DMS 273 treated with DMSO at 0.1 percent for 48 hours (cell line): ENCODE measurements at places on chromosomes 1 and 21.

GRCh38 chr1:29390491-29391361 lies 154.4 kb downstream of the PTPRU start:
- no peak for DNase-seq

GRCh38 chr1:22117238-22117637 lies 25.7 kb downstream of the WNT4 start:
- DNase-seq = no peak

DNA sequence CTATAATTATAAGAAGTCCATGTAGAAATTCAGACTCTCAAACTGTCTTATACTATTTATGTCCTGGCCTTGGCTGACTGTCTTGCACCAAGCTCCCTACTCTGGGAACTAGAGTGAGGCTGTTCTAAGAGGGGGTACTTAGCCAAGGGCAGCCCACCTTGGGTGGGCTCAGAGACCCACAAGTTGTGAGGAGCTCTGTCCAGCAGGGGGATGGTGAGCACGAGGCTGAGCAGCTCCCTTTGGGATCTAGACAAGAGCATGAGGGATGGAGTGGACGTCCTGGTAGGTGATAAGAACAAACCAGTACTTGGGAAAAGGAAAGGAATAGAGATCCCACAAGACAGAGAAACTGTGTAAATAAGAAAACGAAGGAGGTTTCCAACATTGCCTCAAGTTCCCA lies 127.1 kb upstream of the SLC44A3 start:
- no peak for DNase-seq

DNA sequence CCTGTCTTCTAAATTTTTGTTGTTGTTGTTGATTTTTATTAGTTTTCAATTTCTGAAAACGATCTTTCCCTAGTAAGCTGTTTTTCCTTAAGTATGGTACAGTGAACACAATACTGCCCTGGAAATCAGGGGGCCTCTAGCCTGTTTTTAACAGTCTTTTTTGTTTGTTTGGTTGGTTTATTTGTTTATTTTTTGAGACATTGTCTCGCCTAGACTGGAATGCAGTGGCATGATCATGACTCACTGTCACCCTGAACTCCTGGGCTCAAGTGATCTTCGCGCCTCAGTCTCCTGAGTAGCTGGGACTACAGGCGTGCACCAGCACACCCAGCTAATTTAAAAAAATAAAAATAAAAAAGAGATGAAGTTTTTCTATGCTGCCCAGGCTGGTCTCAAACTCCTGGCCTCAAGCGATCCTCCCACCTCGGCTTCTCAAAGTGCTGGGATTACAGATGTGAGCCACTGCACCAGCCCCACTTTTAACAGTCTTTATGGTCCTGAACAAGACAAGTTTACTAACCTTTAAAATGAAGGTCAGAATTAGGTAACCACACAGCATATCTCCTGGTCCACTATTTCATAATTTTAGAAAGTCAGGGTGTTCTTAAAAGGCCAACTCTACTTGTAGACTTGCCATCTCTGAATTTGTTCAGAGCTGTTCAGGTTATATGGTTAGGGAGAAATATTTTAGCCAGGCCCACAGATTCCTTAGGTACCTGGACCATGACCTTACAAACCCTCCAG lies 35.4 kb downstream of the TBCE start:
- DNase-seq = no peak

- no peak for DNase-seq
Measured at GRCh38 chr1:211236633-211237320, 22.4 kb upstream of the RCOR3 start.

DNA sequence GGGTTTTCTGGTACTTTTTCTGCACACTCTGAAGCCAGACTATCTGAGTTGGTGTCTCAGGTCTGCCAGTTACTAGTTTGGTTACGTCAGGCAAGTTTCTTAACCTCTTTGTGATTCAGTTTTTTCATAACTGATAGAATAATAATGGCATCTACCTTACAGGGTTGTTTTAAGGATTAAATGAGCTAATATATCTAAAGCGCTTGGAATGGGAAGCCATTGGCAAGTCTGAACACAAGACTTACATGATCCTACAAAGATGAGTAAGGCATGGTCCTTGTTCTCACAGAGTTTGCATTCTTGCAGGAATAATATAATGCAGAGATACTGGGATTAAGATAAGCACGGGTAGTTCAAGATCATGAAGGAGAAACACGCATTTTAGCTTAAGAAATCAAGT lies 9.2 kb upstream of the DENND2D start:
- no peak for DNase-seq

GRCh38 chr1:111733183-111733991 lies 5.8 kb downstream of the INKA2 start:
- peak; percentile 46 for DNase-seq

GRCh38 chr21:31064803-31065202 lies 26.5 kb upstream of the KRTAP19-8 start:
- no peak for DNase-seq

GRCh38 chr1:86645851-86646250 lies 58.5 kb upstream of the SH3GLB1 start:
- DNase-seq = no peak

DNA sequence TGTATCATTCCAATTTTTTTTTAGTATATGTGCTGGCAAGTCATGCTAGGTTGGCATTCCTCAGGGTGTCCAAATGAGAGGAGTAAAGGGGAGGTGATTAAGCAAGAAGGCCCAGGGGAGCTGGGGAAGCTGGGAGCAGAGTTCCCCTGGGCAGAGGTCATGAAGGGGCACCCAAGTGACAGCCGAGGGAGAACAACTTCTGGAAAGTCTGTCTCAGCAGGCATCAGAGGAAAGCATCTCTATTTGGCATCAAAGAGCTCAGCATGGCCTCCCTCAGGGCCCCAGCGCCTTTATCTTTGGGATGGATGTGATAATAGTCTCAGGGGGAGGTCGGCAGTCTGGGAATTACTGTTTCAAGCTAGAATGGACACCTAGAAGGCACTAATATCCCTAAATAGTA lies 5.0 kb upstream of the ENO1 start:
- no peak for DNase-seq

DNA sequence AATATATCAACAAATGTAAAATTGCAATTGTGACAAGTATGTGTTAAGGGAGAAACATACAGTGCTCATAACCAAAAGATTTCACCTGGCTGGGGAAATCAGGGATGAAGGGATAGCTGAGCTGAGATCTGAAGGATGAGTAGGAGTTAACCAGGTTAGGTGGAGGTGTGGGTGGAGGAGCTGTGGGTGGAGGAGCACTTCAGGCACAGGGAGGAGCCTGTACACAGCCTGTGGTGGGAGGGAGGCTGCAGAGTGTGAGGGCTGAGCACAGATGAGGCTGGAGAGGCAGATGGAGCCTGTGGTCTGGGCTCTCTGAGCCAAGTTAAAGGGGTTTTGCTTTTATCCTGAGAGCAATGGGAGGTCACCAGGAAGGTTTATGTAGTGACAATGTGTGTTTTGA lies 111.9 kb downstream of the XCL2 start:
- no peak for DNase-seq

DNA sequence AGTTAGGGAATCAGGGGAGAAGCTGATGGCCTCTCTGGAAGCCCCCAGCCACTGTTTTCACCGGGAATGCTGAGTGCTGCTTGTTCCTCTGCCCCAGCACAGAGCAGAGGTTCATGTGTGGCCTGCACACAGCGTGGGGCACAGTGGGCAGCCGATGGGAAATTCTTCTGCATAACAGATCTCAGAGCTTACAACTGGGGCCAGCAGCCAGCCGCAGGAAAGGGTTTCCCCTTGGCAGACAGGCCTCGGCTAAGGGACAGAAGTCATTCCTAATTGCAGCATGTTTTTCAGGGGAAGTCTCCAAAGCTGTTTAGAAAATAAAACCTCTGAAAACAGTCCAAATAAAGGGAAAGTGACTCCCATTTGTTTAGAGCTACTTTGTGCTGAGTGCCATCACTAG lies 22.6 kb downstream of the HMGB4 start:
- DNase-seq = no peak

GRCh38 chr1:79781261-79781660 lies 774.7 kb upstream of the ADGRL4 start:
- DNase-seq = no peak

DNA sequence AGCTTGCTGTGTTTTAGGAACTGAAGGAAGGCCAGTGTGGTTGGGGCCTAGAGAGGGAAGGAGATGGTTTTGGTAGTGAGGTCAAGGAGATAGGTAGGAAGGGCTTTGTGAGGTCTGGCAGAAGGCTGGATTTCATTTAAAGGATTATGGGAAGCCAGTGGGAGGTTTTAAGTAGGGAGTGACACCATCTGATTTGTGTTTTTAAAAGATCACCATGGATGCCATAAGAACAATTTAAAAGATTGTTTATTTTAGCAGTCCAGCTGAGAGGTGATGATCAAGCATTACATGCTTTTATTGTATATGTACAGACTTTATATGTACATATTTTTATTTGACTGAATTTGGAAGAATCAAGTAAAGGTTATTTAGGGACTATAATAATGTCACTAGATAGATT lies 26.4 kb downstream of the RGL1 start:
- DNase-seq = no peak

DNA sequence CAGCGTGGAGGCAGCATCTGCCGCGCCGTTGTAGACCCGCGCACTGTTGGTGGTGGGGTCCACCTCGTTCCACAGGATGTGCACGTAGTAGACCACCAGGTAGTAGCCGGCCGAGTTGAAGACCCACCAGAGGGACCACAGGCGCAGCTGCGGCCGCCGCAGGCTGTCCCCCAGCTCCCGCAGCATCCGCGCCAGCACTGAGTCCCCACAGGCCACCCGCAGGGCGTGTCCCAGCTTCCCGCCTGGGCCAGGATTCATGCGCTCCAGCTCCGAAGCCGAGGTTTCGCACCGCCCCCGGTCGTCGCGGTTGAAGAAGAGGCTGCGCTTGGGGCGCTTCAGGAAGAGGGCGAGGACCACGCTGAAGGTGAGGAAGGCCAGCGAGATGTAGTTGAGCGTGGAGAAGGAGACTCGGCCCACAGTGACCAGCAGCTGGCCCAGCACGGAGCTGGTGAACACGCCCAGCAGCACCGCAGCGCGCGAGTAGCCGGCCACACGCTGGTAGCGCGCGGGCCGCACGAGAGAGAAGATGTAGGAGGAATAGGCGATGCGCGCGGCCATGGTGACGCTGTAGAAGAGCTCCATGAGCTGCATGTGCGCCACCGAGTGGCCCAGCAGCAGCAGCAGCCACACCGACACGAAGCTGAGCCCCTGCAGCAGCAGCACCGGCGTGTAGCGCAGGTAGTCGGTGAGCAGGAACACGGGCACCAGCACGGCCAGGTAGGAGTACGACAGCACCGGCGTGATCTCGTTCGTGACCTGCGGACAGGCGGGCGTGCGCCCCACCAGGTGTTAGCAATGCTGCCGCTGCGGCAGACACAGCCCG lies 10.6 kb downstream of the SLC19A1 start:
- no peak for DNase-seq

DNA sequence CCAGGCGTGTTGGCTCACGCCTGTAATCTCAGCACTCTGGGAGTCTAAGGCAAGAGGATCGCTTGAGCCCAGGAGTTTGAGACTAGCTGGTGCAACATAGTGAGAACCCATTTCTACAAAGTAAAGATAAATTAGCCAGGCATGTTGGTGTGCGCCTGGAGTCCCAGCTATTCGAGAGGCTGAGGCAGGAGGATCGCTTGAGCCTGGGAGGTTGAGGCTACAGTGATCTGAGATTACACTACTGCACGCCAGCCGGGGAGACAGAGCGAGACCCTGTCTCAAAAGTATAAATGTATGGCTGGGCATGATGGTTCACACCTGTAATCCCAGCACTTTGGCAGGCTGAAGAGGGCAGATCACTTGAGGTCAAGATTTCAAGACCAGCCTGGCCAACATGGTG lies 51.5 kb upstream of the LBR start:
- DNase-seq = no peak

DNA sequence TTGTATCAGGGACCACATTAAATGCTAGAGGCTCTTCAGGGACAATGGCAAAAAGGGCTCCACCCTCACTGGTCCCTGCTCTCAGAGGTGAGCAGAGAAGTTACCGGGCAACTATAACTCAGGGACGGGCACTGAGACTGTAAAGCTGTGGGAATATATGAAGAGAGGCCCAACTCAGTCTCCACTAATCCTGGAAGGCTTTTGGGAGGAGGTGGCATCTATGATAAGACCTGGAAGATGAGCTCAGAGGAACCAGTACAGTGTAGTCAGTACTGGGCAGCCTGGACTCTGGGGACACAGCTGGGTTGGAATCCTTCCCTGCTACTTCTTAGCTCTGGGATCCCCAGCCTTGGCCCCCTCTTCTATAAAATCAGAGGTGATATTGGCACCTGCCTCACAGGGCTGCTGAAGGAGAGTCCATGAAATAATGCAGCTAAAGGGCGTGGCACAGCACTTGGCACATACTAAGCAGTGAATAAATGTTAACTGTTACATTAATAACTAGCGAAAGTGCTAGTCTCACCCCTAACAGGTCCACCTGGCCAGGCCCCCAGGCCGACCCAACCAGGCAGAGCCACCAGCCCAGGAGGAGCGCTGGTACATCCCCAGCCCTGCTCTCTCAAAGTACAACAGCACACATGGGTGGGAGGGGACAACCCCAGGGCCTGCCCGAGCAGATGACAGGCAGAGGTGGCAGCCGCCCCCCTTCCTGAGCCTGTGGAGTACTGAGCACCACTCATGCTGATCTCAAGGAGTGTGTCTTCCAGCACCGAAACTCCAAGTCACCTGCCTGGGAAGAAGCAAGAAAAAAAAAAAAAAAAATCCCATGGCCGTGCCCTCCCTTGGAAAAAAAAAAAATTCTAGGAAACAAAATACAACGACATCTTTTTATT lies 62.7 kb downstream of the CASZ1 start:
- no peak for DNase-seq

- no peak for DNase-seq
Measured at GRCh38 chr21:41651406-41651805, 115.4 kb downstream of the RIPK4 start.

DNA sequence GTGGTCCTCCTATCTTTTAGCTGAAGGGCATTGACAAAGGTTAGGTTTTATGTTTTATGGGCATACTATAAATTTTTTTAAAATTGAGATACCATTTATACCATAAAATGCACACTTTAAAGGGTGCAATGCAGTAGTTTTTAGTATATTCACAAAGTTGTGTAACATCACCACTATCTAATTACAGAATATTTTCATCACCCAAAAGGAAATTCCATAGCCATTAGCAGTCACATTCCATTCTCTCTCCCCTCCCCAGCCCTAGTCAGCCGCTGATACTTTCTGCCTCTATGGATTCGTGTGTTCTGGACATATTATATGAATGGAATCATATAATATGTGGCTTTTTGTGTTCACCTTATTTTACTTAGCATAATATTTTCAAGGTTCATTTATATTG lies 135.8 kb upstream of the B3GALT2 start:
- no peak for DNase-seq

GRCh38 chr1:21027805-21028204 lies 148.9 kb downstream of the EIF4G3 start:
- DNase-seq = no peak

DNA sequence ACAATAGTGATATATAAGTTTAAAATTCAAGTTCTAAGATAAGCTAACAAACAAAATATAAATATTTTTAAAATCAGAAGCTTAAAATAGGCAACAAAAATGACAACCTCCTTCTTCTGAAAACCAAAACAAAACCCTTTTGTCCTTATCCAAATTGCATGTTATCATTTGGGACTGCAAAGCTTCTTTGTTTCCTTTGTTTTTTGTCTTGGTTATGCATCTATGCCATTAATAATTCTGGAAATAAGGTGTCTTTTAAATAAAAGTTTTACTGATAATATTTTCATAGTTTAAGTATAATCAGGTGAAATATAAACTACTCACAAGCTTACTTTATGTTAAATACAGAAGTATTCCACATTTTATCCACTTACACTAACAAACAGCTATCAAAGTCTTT lies 20.5 kb downstream of the ADSS2 start:
- no peak for DNase-seq
